NT2/D1 (cell line): ENCODE measurements at places on chromosomes 3 and 15.

GRCh38 chr3:119318876-119319275 lies 24.7 kb downstream of the ARHGAP31 start:
- no peak for DNase-seq

- no peak for DNase-seq
Observed at GRCh38 chr3:13497386-13497785, 17.3 kb downstream of the HDAC11 start.

- no peak for DNase-seq
Observed at GRCh38 chr3:188722963-188723362, 448.8 kb upstream of the TPRG1 start.

DNA sequence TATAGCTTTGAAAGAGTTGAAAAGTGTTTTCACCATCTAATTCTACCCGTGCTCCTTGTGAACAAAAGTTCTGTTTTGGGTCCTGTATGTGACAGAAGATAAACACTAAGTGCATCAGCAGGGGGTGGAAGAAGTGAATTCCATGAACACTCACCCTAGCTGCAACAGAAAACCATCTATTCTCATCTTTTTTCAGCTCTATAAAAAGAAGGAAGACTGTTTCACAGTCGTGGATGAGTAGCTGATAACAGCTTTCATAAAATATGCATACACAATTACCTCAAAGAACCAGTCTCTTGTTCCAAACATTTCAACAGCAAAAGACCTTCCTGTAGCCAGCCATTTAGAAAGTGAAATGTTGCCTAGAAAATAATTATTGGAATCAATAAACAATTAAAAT lies 281.7 kb upstream of the RASGRP1 start:
- DNase-seq = no peak

DNA sequence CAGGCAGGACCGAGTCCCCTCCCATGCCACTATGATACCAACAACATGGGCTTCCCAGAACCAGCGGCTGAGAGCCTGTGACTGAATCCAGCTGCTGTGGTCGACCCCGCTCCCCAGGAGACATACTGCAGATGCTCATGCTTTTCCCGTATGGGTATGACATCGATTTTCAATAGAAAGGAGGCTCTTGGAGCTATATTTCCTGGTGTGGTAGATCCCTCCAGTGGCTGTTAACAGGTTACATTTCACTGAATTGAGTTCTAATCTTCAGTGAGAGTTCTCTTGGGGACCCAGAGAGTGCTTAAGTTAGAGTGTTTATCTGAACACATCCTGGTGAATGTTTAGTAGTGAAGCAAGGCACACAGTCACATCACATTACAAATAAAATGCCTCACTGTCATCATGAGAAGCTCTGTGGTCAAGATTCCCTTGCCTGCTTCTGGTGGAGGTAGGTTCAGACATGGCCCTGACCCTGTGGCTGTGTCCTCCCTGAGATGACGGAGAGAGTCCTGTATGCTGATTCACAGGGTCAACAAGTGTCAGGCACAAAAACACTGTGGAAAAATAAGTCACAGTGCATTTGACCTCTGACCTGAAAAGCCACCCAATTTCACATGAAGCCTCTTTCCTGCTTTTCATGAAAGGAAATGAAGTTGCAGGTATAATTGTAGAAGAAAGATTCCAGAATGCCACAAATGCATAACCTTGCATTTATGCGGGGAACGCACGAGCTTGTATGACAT lies 110.9 kb downstream of the GABRG3 start:
- DNase-seq = no peak

GRCh38 chr3:180704532-180704931 lies 25.2 kb upstream of the CCDC39 start:
- no peak for DNase-seq

GRCh38 chr3:152030320-152030719 lies 156.9 kb downstream of the SUCNR1 start:
- no peak for DNase-seq

DNA sequence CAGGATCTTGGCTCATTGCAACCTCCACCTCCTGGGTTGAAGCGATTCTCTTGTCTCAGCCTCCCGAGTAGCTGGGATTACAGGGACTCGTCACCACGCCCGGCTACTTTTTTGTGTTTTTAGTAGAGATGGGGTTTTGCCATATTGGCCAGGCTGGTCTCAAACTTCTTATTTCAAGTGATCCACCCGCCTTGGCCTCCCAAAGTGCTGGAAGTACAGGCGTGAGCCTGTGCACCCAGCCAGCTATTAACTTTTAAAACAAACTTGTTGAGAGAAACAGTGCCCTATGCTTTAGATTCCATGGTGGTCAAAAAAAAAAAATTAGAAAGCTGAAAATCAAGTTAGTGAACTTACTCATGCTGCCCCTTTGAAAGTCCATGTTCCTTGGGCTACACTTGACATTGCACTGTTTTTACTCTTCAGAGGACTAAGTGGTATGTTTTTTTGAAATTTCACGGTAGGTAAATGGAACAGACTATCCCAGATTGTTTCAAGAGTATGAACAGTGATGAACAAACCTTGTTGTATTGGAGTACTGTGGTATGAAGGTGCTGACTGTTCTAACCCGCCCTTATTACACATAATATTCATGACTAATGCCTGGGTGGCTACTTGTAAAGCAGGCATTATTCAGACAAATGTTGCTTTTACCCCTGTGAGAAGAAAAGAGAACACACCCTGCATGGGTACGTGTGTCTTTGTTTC lies 206.9 kb downstream of the KLHL25 start:
- DNase-seq = no peak

DNA sequence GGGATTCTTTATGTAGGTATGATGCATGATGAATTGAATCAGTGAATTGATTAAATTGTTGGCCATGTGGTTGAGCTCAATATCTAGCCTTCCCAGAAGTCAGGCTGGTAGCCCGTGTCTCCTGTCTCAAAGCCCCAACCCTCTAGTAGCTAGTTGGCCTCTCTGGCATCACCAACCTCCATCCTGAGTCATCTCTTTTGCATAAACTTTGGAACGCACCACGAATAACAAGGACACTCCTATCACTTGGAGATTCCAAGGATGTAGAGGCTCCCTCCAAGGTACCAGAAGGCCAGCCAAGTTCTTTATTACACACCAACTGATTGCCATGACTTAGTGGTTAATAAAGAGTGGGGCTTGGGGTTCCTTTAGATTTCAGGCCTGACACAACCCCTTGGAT lies 148.4 kb downstream of the APBA2 start:
- no peak for DNase-seq

GRCh38 chr3:80187981-80188380 lies 420.2 kb upstream of the ROBO1 start:
- DNase-seq = no peak

DNA sequence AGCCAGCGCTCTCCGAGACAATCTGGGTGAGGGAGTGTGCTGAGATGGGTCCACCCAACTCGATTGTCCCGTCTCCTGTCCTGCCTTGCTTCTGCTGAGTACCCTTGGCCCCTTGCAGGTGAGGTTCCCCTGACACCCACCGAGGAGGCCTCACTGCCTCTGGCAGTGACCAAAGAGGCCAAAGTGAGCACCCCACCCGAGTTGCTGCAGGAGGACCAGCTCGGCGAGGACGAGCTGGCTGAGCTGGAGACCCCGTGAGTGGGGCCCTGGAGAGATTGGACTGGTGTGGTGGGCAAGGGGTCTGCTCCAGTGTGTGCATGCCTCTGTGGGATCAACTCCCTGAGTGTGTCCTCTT lies 23.6 kb downstream of the NBEAL2 start:
- no peak for DNase-seq

- no peak for DNase-seq
Observed at GRCh38 chr15:34693053-34693744, 61.6 kb downstream of the GJD2 start.

GRCh38 chr3:85721409-85722145 lies 762.8 kb downstream of the CADM2 start:
- no peak for DNase-seq

GRCh38 chr3:21927261-21927660 lies 176.3 kb upstream of the ZNF385D start:
- DNase-seq = no peak

- no peak for DNase-seq
Observed at GRCh38 chr3:193865339-193865738, 270.6 kb upstream of the HES1 start.

DNA sequence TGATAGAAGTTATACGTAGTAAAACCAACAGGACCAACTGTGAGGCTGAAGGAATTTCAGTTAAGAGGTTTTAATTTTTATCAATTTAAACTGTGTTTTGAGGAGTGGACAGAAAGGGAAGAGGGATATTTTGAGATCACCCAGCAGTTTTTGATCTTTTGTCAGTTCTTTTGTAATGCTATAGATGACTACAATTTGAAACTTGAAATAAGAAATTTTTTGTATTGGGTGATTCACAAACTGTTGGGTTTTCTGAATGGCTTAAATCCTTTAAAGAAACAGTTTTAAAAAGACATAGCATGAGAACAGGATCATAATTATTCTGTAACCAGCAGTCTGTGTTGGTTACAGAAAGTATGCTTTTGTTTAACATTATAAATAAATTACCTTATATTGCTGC lies 67.4 kb downstream of the TCF12 start:
- DNase-seq = no peak

GRCh38 chr3:122271246-122271898 lies 53.7 kb upstream of the CSTA start:
- DNase-seq = no peak
